ENCODE measurements at places on chromosomes 4 and X.

DNA sequence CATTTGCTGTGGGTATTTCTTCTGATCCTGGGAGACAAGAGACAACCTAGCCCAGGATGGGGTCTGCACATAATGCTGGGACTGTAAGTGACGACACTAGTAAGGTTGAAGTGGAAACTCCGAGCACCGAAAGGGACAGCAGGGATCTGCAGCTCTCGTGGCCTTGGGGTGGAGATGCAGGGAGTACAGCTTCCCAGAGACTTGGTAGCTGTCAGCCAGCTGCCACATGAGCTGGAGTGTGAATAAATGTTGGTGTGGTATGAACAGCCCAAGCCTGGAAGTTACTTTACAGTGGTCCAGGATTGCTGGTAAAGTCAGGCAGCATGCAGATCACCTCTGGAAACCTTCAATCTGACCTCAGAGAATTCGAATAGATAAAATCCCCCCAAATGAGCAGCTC lies 97.6 kb downstream of the FAM193A start:
- DNase-seq: no peak

DNA sequence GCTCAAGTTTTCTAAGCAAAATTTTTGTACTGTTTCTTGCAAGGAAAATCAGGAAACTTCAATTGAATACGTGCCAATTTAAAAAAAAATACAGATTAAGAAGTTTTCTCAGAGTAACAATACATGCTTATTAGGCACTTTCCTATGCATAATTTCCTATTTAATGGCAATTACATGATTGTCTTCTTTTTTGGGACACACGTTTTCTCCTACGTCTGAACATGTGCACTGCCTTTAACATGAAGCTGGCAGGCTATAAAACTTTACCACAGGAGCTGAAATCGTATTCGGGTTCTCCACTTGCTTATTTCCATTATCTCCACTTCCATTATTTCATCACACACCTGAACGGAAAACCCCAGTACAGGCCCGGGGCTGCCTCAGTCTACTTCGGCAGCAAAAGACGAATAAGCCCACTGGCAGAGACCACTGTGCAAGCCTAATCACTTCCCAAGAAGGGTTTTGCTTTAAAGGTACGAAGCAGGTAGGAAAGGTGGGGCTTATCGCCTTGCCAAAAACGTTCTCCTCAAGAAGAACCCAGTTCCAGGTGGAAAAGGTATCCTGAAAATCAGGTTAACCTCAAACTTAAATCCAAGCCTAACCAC lies 575 bp downstream of the RCHY1 start:
- DNase-seq: no peak

- DNase-seq: no peak
These were observed 155.9 kb downstream of the STIM2 start for GRCh38 chr4:27016551-27016950.

DNA sequence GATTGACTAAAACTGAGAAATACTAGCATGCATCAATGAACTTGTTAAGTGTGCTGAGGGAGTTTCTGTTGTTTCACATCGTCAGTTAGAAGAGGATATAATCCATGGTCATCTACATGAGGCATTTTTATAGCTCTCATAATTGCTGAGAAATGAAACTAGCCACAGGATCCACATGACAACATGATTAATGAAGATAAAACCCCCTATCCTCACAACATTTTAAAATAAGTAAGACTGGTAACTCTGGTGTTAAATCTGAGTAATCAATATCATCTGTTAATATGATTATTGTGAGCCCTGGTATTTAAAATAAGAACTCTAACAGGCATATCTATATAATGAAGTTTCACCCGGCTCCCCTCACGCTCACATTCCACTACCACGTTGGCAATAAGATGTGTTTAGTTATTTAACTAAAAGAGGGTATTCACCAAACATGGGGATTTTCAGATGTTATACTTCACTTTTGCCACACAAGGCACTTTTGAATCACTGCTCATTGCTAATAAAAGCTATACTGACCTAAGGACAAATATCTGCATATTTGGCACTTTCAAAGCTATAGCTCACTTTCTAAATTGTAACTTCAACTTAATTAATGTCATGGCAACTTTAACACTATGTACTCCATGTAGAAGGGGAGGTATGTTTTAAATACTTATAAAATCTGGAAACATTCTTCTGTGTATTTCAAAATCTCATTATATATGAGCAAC lies 6.7 kb downstream of the UNC5C start:
- no peak for DNase-seq

GRCh38 chrX:130691576-130691975 lies 211.4 kb downstream of the ENOX2 start:
- no peak for DNase-seq

All from right renal cortex interstitium (tissue), 3 donors.